SK-N-SH (cell line): ENCODE measurements at places on chromosomes 7 and 10. TPM values are rescaled to one million over a fixed set of nuclear protein-coding genes. Genes with fewer than 3 reads are reported as not detected.

Gene MYO3A
- not detected in 2 replicates for polyA plus RNA-seq

Gene NXPH1
- polyA plus RNA-seq, result not detected in 2 replicates

Gene ADAM12
- 24.0 and 25.0 TPM in 2 replicates for polyA plus RNA-seq

- no peaks in the 10 kb centered on the region for H3K36me3 ChIP-seq
- no peaks in the 10 kb centered on the region for H3K4me1 ChIP-seq
- no peaks in the 10 kb centered on the region; the same call in 1 of the 2 replicates for H3K27me3 ChIP-seq
- H3K27ac ChIP-seq, result no peak overlapping the region
- H3K4me3 ChIP-seq, result no peak overlapping the region
- no peak for DNase-seq
These were observed 105.6 kb upstream of the NRBF2 start for GRCh38 chr10:63027531-63027930.

GRCh38 chr10:89702121-89702480 is 711 bp downstream of the KIF20B start:
- H3K27me3 ChIP-seq, result no peaks in the 10 kb centered on the region
- DNase-seq, result peak; percentile 11
- H3K27ac ChIP-seq, result peak overlapping the region; percentile 43
- H3K4me1 ChIP-seq, result 0 out of 2 replicates have a peak, but pooled peaks cover 17% of the 10 kb centered on the region

DNA sequence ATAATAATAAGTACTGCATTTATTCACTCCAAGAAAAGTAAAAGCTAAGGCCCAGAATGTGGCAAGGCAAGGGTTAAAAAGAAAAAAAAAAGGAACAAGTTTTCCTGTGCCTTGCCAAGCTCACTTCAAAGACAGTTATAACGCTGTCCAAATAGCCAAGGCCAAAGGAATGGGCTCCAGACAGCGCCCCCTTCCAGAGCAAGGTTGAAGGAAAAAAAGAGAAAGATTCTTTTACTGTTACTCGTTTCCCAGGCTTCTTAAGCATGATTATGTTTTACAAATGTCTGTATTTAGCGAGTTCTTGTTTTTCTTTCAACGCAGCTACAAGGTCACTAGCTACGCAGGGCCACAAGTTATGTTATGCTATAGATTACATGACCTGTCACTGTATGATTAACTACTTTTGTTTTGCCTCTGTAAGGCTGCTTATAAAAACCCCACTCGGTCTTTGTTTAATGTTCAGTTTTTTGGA is 9.1 kb upstream of the EIF4H start:
- H3K27me3 ChIP-seq, result no peaks in the 10 kb centered on the region
- H3K4me1 ChIP-seq, result no peaks in the 10 kb centered on the region
- DNase-seq, result no peak
- no peaks in the 10 kb centered on the region for H3K36me3 ChIP-seq
